A549 treated with Mapracorat at 1 μM for 4 hours (cell line): ENCODE measurements at places on chromosomes 2 and 18. TPM values are rescaled to one million over a fixed set of nuclear protein-coding genes. Genes with fewer than 3 reads are reported as not detected.

SLC5A7 gene
- total RNA-seq, result not detected in 5 replicates

SLC4A5 gene
- total RNA-seq, result 0.07 to 0.41 TPM (median 0.36 TPM) in 5 replicates

DSG2 gene
- 44.3 to 68.1 TPM (median 62.4 TPM) in 5 replicates for total RNA-seq

ELMOD3 gene
- 9.8 to 12.7 TPM (median 11.2 TPM) in 5 replicates for total RNA-seq

DPP4 gene
- 0.46 to 0.87 TPM (median 0.57 TPM) in 5 replicates for total RNA-seq

RAB6C gene
- not detected in 5 replicates for total RNA-seq

IL37 gene
- total RNA-seq, result not detected in 5 replicates

LAMA1 gene
- total RNA-seq, result 0.03 to 0.45 TPM (median 0.06 TPM) in 5 replicates

KIF5C gene
- total RNA-seq, result 0.30 to 0.77 TPM (median 0.35 TPM) in 5 replicates

ALPP gene
- total RNA-seq, result 5.1 to 7.2 TPM (median 6.8 TPM) in 5 replicates

ABCG8 gene
- total RNA-seq, result not detected in 5 replicates

TTN gene
- total RNA-seq, result under 0.01 TPM in 4 of 5 replicates, not detected in the other

UGT1A9 gene
- 3.7 to 5.0 TPM (median 4.1 TPM) in 5 replicates for total RNA-seq

PJVK gene
- total RNA-seq, result 0.82 to 1.4 TPM (median 0.88 TPM) in 5 replicates

STARD6 gene
- total RNA-seq, result not detected in 5 replicates

SLC4A3 gene
- 2.6 to 3.9 TPM (median 3.0 TPM) in 5 replicates for total RNA-seq

IL36G gene
- not detected in 5 replicates for total RNA-seq

OST4 gene
- total RNA-seq, result 539 to 642 TPM (median 562 TPM) in 5 replicates

KCNG2 gene
- not detected in 5 replicates for total RNA-seq

CCDC93 gene
- 11.2 to 13.7 TPM (median 12.9 TPM) in 5 replicates for total RNA-seq

SERPINB4 gene
- 0.08 to 0.09 TPM in 2 of 5 replicates, not detected in the others for total RNA-seq

GAD1 gene
- 0.26 to 0.83 TPM (median 0.76 TPM) in 5 replicates for total RNA-seq

FKBP7 gene
- 7.9 to 12.8 TPM (median 9.7 TPM) in 5 replicates for total RNA-seq

MOGAT1 gene
- not detected in 5 replicates for total RNA-seq

LOXHD1 gene
- total RNA-seq, result not detected in 5 replicates

APCDD1 gene
- not detected in 5 replicates for total RNA-seq

DYNAP gene
- not detected in 5 replicates for total RNA-seq

TAF4B gene
- total RNA-seq, result 4.1 to 5.3 TPM (median 4.6 TPM) in 5 replicates

LRP1B gene
- total RNA-seq, result not detected in 5 replicates

HRH4 gene
- total RNA-seq, result not detected in 5 replicates

PLEK gene
- not detected in 5 replicates for total RNA-seq

ARMC9 gene
- 13.8 to 16.1 TPM (median 14.5 TPM) in 5 replicates for total RNA-seq

OSR1 gene
- total RNA-seq, result 6.4 to 10.3 TPM (median 6.6 TPM) in 5 replicates

TOGARAM2 gene
- total RNA-seq, result 0.06 to 0.52 TPM (median 0.24 TPM) in 5 replicates
